ENCODE measurements at places on chromosomes 3 and 15. TPM values are rescaled to one million over a fixed set of nuclear protein-coding genes. Genes with fewer than 3 reads are reported as not detected.
A peak's percentile ranks its signal among the peaks of the same experiment; 100 is the strongest.

- H3K4me3 ChIP-seq: no peak overlapping the region
- H3K27ac ChIP-seq: no peak overlapping the region
- no peaks in the 10 kb centered on the region for H3K4me1 ChIP-seq
- DNase-seq: no peak
- no peaks in the 10 kb centered on the region for H3K27me3 ChIP-seq
These were observed 82.5 kb downstream of the AGBL1 start for GRCh38 chr15:86162172-86162591.

DNA sequence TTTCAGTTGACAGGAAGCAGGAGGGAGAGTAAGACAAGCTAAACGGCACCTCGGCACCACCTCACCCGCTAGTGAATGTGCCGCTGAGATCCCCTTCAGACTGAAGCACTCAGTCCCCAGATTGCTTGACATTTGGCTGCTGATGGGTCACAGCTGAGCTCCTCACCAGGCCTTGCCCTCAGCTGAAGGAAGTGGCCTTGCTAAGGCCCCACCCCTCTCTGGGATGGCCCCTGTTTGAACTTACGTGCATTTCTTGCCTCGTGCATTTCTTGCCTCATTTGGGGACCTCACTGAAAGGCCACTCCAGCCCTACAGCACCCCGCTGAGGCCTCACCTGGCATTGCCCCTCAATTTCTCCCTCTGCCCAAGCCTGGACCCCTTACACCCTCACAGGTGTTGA, 39.8 kb downstream of the EOGT start:
- H3K4me3 ChIP-seq: no peak overlapping the region
- H3K27me3 ChIP-seq: peaks cover 2% of the 10 kb centered on the region
- no peak overlapping the region for H3K27ac ChIP-seq

GRCh38 chr15:65254356-65254755, 32.3 kb downstream of the PARP16 start:
- DNase-seq: no peak
- H3K4me1 ChIP-seq: no peaks in the 10 kb centered on the region
- H3K27me3 ChIP-seq: no peaks in the 10 kb centered on the region
- H3K36me3 ChIP-seq: no peaks in the 10 kb centered on the region
- H3K4me3 ChIP-seq: no peak overlapping the region

GRCh38 chr3:123025642-123026521, 1.7 kb downstream of the SEMA5B start:
- H3K27ac ChIP-seq: no peak overlapping the region
- H3K4me3 ChIP-seq: no peak overlapping the region
- H3K36me3 ChIP-seq: no peaks in the 10 kb centered on the region
- no peak for DNase-seq
- peaks cover 4% of the 10 kb centered on the region for H3K4me1 ChIP-seq

DNA sequence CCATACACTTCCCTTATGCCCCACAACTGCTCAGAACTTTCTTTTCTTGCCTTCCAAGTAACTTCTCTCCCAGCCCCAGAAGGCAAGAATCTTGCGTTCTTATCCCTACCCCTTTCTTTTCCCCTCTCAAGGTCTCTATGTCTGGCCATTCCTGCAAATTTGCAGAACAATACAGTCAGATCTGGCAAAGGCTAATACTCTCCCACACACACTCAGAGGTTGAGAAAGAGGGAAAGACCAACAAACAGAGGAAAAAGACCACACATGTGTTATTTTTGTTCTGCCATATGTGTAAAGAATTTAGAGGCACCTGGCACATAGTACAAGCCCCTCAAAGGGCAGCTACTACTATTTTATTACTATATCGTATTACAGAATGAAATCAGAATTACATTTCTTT, 25.7 kb downstream of the GJD2 start:
- no peak overlapping the region for H3K27ac ChIP-seq
- no peak overlapping the region for H3K4me3 ChIP-seq
- no peaks in the 10 kb centered on the region for H3K27me3 ChIP-seq
- no peaks in the 10 kb centered on the region for H3K4me1 ChIP-seq

DNA sequence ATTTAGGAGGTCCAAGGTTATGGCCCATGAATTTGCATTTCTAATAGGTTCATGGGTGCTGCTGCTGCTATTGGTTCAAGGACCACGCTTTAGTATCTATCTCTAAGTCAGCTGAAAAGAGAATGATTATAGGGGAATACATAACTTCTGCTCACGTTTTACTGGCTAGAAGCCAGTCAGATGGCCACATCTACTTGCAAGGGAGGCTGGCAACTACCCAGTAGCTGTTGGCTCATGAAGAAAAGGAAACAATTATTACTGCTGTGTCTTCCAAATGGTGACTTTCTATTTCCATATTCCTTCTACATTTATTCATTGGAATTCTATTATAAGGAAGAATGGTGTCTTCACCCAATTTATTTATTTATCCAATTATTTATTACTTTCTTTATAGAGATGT, 54.2 kb downstream of the SLC25A36 start:
- no peak overlapping the region for H3K27ac ChIP-seq
- H3K27me3 ChIP-seq: no peaks in the 10 kb centered on the region
- no peak for DNase-seq
- no peaks in the 10 kb centered on the region for H3K36me3 ChIP-seq
- H3K4me1 ChIP-seq: no peaks in the 10 kb centered on the region
- no peak overlapping the region for H3K4me3 ChIP-seq

DNA sequence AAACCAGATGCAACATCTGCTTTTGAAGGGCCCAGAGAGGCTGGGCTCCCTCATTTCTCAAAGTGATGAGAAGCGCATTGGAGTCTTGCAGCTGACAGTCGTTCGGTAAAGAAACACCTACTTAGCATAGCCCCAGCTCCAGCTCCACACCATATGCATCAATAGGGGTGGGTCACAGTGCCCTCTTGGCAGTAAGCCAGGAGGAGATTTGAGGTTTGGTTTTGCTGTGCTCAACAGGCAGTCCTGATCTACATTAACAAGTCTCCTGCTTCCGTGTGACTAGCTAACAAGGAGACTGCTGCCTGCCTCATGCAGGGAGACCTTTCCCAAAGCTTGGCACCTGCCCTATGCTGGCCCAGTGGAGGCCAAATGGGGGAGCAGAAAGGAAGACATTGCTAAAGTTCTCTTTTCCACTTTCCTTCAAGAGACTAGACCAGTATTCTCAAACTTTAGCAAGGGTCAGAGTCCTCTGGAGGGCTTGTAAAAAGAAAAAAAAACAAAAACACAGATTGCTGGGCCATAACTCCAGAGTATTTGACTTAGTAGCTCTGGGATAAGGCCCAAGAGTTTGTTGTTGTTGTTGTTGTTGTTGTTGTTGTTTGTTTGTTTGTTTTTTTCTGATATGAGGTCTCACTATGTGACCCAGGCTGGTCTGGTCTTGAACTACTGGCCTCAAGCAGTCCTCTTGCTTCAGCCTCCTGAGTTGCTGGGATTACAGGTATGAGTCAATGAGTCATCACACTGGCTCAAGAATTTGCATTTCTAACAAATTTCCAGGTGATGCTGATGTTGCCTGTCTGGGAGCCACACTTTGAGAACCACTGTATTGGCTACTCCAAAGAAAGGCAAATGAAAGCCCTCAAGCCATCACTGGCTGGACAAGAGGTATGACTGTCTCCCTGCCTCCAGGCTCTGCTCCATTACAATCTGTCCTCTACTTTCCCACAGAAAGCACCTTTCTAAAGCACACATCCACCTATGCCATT, 294.9 kb downstream of the RORA start:
- no peak for DNase-seq
- H3K4me1 ChIP-seq: no peaks in the 10 kb centered on the region
- H3K27ac ChIP-seq: no peak overlapping the region
- no peaks in the 10 kb centered on the region for H3K36me3 ChIP-seq

GRCh38 chr3:4898454-4899313, 80.6 kb upstream of the BHLHE40 start:
- peak; percentile 6 for DNase-seq
- no peak overlapping the region for H3K27ac ChIP-seq
- no peaks in the 10 kb centered on the region for H3K36me3 ChIP-seq
- no peaks in the 10 kb centered on the region for H3K27me3 ChIP-seq
- no peak overlapping the region for H3K4me3 ChIP-seq
- peaks cover 2% of the 10 kb centered on the region for H3K4me1 ChIP-seq

DNA sequence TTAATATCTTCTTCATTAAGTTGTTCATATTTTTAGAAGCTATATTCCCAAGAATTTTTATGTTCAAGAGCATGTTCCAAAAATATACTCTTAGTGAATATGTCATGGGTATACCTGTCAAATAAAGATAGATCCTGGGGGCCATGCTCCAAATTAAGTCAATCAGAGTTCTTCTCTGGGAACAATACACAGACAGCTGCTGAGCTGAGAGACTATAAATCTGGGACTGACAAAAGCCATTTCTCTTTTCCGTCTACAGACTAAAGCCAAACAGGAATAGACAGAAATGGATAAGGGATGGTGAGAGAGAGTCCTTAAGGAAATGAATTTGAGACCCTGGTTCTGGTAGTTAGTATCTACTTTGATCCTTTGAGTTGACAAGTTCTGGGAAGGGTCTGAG, 465.1 kb upstream of the RASGRP1 start:
- H3K4me1 ChIP-seq: no peaks in the 10 kb centered on the region
- no peaks in the 10 kb centered on the region for H3K27me3 ChIP-seq
- no peak overlapping the region for H3K27ac ChIP-seq
- H3K4me3 ChIP-seq: no peak overlapping the region

GRCh38 chr3:186073641-186074040, 35.2 kb downstream of the ETV5 start:
- DNase-seq: peak; percentile 39
- H3K36me3 ChIP-seq: peaks cover 2% of the 10 kb centered on the region
- H3K4me3 ChIP-seq: no peak overlapping the region

DNA sequence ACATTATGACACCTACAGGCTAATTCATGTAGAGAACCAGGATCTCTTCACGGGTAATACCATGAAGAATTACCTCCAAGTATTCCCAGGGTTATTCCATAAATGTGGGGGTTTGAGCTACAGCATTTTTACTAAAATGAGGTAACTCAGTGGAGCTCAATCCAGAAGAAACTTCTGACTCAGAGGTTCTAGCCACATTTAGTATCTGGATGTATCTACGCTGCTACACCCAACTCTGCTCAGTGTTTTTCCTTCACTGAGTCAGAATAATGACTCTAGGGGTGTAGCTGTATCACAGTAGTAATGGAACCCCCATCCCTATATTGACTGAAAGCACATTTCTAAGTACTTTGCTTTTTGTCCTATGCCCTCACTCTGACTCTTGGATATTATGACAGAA, 52.4 kb downstream of the COPS2 start:
- no peak overlapping the region for H3K27ac ChIP-seq
- H3K4me1 ChIP-seq: no peaks in the 10 kb centered on the region
- H3K4me3 ChIP-seq: no peak overlapping the region
- no peak for DNase-seq

DNA sequence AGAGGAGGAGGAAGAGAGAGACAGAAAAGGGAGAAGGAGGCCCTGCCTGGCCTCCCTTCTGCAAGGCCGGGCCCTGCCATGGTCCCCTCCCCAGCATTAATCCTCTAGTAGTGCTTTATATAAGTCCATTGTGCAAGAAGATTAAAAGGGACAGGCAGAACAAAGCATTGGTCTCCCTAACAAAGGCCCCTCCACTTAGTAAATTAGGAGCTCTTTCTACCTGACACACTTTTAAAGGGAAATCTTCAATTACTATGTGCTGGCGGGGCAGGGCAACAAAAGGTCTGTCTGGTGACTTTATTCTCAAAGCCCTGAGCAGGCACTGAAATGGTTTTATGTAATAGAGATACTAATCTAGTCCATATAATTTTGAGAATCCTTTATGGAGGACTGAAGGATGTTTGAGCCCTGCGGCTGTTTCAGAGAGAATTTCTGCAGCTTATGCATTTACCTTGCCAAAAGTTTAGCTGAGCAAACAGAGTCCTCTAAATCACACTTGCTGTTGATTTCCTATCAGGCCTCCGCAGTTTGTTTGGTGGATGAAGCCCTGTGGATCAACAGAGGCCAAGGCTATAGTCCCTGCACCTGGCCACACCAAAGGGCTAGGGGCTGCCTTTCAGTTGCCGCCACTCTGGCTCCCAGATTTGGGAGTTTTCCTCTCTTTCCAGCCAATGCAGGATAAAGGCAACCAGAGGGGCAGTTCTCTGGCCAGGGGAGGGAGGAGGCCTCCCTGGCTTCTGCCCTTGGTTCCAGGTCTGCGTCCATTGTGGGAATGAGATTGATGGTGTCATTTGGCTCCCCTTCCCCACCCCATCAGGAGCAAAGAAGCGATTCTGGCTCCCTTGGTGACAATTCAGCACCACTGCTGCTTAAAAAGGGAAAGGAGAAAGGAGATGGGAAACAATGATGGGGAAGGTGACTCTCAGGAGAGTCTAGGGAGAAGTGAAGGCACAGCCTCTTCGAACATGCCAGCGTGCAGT, 148.0 kb downstream of the MEGF11 start:
- H3K4me1 ChIP-seq: no peaks in the 10 kb centered on the region
- DNase-seq: no peak
- H3K36me3 ChIP-seq: no peaks in the 10 kb centered on the region
- no peak overlapping the region for H3K4me3 ChIP-seq
- H3K27ac ChIP-seq: no peak overlapping the region

DNA sequence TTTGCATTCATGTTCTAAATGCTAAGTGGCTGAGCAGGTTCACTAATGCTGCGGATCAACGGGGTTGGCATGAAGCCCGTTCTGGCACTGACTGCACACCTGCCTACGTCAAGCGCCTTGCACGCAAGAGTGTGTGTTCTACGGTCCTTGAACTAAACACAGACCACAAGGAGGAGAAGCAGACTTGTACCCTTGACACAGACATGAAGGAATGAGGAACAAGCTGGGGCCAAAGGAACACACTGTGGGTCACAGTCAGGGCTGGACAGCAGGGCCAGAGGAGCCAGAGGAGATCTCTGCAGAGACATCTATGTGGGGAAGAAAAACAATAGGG, 48.0 kb upstream of the LDHAL6B start:
- no peaks in the 10 kb centered on the region for H3K4me1 ChIP-seq
- no peak overlapping the region for H3K27ac ChIP-seq
- no peak overlapping the region for H3K4me3 ChIP-seq
- DNase-seq: no peak
- H3K27me3 ChIP-seq: no peaks in the 10 kb centered on the region
- peaks cover 18% of the 10 kb centered on the region for H3K36me3 ChIP-seq

GRCh38 chr3:42277676-42278075, 11.7 kb upstream of the CCK start:
- H3K4me1 ChIP-seq: no peaks in the 10 kb centered on the region
- H3K4me3 ChIP-seq: no peak overlapping the region
- no peak for DNase-seq
- no peak overlapping the region for H3K27ac ChIP-seq

DNA sequence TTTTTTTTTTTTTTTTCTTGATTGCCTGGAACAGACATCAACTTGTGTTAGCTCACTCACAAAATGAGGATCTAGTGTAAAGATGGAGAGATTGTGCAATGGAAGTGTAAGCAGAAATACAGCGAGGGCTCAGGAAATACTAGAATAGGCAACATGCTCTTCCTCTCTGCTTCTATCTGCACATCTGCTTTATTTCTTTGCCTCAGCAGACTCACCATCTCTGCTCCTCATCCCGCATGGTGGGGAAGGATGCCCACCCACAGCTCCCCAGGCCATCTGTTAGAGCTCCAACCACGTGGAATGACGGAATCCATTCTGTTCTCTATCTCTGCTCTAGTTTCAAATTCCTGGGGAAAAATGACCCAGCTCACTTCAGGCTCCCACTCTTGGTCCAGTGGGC, 128.0 kb upstream of the ADAMTS9 start:
- peaks cover 4% of the 10 kb centered on the region for H3K4me1 ChIP-seq
- DNase-seq: peak; percentile 17
- H3K27me3 ChIP-seq: no peaks in the 10 kb centered on the region

FGF7 gene
- total RNA-seq: 488 TPM

ATOSA gene
- total RNA-seq: 16.4 TPM

COL8A1 gene
- total RNA-seq: 24.7 TPM

AMOTL2 gene
- total RNA-seq: 74.6 TPM

CHDH gene
- 0.77 TPM for total RNA-seq

CAMK1 gene
- total RNA-seq: 55.2 TPM

POC1A gene
- 3.1 TPM for total RNA-seq

DLL4 gene
- under 0.01 TPM for total RNA-seq

PARL gene
- 21.1 TPM for total RNA-seq

REC114 gene
- not detected for total RNA-seq

GPR160 gene
- total RNA-seq: 0.50 TPM
